ENCODE measurements at places on chromosomes 12 and 14. TPM values are rescaled to one million over a fixed set of nuclear protein-coding genes. Genes with fewer than 3 reads are reported as not detected.

DNA sequence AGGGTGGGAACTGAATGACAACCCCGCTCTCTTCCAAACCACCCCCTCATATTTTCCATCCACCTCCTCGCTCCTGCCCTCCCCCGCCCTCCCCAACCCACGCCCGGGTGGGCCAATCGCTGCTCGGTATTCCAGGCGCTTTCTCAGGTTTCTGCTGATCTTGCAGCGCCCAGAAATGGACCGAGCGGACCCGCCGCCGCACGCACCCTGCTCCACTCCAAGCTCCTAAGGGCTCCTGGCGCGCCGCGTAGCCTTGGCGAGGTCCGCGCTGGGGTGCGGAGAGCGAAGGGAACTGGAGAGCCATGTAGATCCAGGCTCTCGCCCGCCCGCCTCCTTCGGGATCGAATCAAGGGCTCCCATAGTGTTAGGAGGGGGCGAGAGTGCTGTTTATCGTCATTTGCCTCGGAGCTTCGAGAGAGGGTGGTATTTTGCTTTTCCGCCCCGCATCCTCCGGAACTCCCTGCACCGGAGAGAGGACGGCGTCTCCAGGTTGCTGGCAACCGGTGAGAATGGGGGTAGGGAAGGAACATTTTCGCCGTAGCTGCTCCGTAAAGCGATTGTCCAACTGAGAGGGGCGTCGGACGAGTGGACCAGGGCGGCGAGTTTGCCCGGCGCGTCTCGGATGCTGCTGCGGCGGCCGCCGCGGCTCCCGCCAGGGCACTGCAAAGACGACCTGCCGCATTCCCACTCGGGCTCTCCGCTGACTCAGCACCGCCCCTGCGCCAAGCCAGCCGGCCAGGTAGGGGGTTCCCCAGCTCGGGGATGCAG lies at the start of gene KCNA1:
KCNA1 (plus strand) TSS at position 172 of the 768 bp plus-strand sequence. CDS start 1,474 bp downstream, outside the sequence.
- no peak for DNase-seq

KRT85 gene
- total RNA-seq: not detected

ANKS1B gene
- total RNA-seq: 0.96 TPM

DNA sequence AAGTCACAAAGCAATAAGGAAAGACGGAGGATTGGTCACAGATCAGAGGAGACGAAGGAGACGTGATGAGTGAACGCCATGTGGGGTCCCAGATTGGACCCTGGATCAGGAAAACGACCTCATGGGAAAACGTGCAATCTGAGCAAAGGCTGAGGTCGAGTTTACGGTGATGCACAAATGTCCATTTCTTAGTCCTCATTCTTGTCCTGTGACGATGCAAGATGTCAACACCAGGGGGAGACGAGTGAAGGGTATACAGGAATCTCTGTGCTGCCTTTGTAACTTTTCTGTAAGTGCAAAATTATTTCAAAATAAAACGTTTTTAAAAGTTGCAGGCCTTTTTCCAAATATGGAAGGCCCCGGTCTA lies 329.8 kb downstream of the MED13L start:
- no peak for DNase-seq

GDF11 gene
- total RNA-seq: 14.1 TPM

ANO4 gene
- total RNA-seq: not detected

ITGA5 gene
- 13.2 TPM for total RNA-seq

LMO3 gene
- not detected for total RNA-seq

DNA sequence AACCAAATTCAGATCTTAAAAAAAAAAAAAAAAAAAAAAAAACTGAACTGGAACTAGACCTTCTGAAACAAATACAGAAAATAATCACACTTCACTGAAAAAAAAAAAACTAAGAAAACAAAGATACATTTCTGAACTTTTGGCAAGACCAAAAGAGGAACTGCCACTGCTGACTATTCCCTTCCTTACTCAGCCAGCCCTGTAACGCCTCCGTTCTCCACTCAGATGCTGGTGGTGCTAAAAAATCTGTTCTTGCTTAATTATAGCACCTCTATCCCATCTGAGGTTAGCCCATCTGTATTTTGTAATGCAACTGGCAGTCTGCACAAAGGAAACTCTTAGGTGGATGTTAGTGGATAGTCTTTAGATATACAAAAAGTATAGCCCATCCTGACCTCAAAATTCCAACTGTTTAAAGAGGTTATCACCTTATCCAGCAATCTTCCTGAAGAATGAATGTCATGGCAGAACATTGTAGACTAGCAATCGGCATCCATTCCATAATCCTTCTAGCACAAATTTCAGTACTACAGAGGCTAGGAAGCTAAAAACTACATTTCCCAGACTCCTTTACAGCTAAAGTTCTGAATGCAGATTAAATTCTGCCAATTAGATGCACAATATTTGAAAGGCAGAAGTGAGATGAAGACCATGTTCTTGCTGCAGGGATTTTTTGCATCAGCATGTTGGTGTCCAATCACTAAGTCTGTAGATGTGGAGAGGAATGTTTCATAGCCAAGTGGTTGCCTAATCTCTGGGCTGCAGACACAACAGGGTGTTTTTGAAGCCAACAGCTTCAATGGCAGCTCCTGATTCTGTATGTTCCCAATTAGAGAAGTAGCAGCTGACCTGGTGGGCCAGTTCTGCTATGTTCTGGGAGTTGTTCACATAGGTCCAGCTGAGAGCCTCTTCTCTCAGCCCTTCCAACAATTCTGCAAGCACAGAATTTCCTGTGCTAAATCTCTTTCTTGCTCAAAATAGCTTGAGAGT lies 5.7 kb downstream of the MAP3K9 start:
- no peak for DNase-seq

SLC6A15 gene
- total RNA-seq: not detected

- no peak for DNase-seq
Measured at GRCh38 chr14:84095681-84096080, 1434.3 kb upstream of the FLRT2 start.

GRCh38 chr12:11710906-11711305 lies 61.4 kb downstream of the ETV6 start:
- DNase-seq: no peak

- DNase-seq: no peak
Measured at GRCh38 chr14:95189367-95190132, 32.2 kb upstream of the DICER1 start.

AHSA1 gene
- total RNA-seq: 219 TPM

GRCh38 chr12:102973583-102973982 lies 16.1 kb downstream of the ASCL1 start:
- DNase-seq: no peak

DNA sequence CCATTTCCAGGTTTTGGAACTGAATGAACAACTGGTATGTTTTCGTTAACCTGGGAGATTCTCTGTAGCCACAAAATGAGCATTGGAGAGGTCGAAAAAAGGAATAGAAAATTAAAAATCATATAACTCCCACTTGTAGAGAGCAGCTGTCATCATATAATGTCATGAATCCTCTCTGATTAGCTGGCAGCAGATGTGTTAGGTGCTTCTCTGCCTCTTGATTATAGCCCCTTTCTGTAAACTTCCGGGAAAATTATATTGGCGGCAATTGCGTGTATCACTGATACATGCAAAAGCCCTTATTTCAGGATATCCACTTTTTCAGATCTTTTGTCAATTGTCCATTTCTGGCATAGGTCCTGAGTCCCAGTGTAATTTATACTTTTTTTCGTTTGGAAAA lies 31.7 kb downstream of the FGD4 start:
- DNase-seq: no peak

CPNE8 gene
- 3.9 TPM for total RNA-seq

DNA sequence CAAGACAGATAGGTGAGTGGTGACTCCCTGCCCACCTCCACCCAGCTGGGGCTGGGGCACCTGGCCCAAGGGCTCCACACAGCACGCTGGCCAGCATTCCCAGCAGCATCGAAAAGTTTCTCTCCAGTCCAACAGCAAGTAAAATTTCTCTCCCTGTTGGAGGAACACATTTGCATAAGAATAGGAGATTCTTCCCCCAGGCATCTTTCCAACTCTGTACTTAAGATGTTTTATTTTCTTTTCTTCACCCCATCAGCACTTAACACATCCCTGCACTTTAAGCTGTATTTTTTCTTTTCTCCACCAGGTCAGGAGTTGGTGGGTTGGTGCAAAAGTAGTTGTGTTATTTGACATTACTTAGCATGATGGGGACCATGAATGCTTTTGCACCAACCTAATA lies 47.2 kb downstream of the OR9K2 start:
- DNase-seq: no peak

OTX2 gene
- total RNA-seq: not detected

SMCO2 gene
- 0.91 TPM for total RNA-seq

DNA sequence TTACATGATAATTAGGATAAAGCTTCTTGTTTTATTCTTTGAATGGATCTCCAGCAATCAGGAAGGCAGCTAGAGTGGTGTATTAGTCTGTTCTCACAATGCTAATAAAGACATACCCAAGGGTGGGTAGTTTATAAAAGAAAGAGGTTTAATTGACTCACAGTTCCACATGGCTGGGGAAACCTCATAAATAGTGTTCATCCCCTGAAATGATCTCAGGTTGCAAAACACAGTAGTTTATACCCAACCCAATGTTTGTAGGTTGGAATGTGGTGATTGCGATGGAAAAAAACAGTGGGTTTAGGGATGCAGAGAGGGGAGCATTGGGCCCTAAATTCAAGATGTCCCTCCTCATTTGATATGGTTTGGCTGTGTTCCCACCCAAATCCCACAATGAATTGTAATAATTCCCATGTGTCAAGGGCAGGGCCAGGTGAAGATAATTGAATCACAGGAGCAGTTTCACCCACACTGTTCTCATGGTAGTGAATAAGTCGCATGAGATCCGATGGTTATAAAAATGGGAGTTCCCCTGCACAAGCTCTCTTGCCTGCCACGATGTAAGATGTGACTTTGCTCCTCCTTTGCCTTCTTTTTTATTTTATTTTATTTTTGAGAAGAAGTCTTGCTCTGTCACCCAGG lies 11.5 kb downstream of the MUCL1 start:
- DNase-seq: no peak

DNA sequence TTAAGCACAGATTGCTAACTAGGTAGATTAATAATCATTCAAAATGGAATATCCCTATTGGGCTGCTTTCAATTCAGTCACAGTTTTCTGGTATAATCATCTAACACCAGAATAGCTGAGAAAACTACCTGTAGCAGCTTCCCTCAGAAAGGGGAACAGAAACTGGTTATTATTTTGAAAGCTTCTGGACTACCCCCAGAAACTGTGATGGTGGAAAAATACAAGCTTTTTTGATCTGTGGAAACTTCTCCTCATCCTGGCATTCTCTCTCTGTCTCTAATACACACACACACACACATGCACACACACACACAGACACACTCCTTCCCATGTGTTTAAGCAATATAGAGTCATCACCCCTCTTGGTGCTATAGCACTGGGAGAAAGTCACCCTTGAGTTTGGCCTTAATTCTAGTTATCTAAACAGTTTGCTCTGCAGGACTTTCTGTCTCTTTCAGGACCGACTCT lies 251.5 kb upstream of the LMO3 start:
- DNase-seq: no peak
